NCI-H82 (cell line): ENCODE measurements at places on chromosomes 4 and X.

DNA sequence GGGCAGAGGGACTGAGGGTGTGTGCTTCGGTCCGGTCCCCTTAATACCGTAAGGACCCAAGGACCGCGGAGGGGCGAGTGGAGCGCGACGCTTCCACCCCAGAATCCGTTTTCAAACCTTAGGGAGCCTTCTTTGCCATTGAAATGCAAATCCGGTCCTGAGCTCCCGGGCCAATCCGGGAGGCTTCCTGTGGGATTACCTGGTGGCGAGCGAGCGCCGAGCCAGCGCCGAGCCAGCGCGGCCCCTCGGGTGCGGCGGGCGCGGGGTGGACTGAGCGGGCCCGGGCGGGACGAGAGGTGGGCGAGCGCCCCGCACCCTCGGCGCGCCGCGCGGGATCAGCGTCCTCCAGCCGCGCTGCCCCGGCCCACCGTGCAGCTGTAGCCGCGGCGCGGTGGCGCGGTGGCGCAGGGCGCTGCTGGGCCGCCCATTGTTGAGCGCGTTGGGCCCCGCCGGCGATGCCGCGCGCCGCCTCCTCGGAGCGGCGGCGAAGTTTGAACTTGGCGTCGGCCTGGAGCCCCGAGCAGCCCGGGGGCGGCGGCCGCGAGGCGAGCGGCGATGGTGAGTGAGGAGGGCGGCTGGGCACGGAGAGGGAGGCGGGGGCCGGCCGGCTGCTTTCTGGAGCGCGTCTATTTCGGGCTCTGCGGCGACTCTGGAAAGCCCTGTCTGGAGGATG is 208.7 kb downstream of the SOWAHB start:
- peak; percentile 54 for DNase-seq

- DNase-seq = no peak
These were observed 31.0 kb upstream of the PPARGC1A start for GRCh38 chr4:23920716-23921446.

DNA sequence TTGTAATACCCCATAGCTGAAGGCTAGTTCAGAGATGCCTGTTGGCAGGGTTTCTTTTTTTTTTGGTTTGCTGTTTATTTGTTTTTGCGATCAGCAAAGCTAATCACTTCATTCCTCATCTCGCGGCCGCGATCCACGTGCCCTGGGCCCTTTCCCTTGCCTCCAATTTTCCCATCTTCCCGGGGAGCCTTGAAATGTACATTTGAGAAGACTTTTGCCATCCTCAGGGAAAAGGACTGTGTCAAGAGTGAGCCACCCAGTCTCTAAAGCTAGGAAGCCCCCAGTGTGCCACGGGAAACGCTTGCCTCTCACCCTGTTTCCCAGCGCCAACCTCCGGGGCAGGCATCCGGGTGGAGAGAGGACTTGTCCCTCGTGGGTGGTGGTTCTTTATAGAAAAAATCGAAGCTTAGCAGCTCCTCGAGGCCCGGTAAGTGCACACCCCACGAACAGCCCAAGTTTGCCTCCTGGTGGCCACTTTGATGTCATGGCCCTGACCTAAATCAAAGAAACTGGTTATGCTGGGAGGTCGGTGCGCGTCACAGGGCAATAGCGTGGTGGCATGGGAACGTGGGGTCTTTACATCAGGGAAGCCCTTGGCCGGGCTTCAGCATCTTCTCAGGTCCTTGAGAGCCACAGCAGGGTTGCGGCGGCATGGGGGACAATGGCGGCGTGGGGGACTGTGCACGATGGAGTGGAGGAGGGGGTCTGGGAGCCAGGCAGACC is 42.0 kb downstream of the MAP7D3 start:
- peak; percentile 46 for DNase-seq

DNA sequence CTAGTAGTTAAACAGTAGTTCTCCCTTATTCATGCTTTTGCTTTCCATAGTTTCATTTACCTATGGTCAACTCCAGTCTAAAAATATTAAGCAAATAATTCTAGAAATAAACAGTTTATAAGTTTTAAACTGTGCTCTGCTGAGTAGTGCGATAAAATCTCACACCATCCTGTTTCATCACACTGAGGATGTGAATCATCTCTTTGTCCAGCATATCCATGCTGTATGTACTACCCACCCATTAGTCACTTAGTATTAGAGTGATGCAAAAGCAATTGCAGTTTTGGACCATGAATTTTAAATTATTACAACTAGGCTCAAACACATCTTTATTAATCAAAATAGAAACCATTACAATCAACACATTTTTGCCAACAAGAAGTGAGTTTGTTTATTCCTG is 187.4 kb downstream of the TEX13C start:
- DNase-seq = no peak

GRCh38 chr4:39636531-39637184 is 2.0 kb downstream of the SMIM14 start:
- DNase-seq = no peak

- no peak for DNase-seq
These were observed 321.0 kb downstream of the IL15 start for GRCh38 chr4:141957416-141957815.

- DNase-seq = no peak
These were observed 60.4 kb downstream of the PCDH18 start for GRCh38 chr4:137471895-137472294.

DNA sequence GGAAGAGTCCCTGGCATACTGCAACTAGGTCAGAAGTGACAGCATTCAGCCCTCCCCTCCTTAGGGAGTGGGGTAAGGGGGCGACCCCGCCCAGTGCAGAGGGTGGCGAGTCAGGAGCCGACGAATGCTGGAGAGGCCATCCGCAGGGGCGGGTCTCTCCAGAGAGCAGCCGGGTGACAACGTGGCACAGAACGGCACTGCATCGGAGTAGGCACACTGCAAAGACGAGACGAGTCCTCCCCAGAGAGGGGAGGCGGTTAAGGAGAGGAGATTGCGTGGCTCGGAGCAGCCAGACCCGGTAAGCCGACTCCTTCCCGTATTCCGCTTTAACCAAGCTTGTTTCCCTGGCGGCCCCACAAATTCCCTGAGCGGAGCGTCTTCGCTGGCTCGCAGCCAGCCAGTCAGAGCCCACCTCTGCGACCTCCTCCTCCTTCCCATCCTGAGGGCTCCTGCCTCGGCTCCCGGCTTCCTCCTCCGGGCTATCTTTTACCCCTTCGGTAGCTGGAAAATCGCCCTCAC is 54.9 kb downstream of the LINC00632 start:
- peak; percentile 51 for DNase-seq

DNA sequence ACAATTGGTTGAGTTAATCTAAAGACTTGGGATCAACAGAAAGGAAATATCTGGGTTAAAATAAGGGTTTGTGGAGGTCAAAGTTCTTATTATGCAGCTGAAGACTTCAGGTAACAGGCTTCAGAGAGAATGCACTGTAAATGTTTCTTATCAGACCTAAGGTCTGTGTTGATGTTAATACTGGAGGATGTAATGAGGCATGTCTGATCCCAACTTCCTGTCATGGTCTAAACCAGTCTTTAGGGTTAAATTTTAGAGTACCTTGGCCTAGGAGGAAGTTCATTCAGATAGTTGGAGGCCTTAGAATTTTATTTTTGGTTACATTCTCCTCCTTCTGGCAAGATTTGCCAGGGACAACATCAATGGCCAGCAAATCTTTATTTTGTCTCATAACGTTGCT is 72.1 kb upstream of the GC start:
- no peak for DNase-seq
